ENCODE measurements at places on chromosomes 3 and 15.

DNA sequence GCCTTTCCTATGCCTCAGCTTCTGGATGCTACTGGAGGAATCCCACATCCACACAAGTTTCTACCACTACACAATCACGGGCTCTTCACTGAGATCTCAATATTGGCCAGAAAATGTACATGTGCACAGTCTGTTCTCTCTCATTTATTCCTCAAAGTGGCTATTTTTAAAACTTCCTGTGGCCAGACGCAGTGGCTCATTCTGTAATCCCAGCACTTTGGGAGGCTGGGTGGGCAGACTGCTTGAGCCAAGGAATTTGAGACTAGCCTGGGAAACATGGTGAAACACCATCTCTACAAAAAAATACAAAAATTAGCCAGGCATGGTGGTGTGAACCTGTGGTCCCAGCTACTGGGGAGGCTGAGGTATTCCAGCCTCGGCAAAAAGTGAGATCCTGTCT, 91.4 kb upstream of the PRTG start:
- DNase-seq: no peak

GRCh38 chr15:40960925-40961324, 7.7 kb downstream of the CHAC1 start:
- DNase-seq: no peak

DNA sequence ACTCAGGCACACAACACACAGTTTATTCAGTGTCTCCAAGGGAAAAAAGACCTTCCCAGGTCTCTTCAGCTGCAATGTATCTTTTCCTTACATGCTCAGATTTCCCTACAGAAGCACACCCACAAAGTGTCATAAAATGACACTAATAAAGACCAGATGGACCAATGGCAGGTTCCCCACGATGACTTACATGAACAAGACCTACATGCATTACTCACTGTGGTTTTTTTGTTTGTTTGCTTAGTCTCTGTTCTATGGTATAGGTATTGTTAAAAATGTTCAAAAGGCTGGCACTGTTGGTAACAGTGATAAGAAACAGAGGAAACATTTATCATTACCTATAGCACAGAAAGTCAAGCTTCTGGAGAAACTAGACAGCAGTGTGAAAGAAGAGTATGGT, 318.2 kb upstream of the TMCO5A start:
- DNase-seq: no peak

DNA sequence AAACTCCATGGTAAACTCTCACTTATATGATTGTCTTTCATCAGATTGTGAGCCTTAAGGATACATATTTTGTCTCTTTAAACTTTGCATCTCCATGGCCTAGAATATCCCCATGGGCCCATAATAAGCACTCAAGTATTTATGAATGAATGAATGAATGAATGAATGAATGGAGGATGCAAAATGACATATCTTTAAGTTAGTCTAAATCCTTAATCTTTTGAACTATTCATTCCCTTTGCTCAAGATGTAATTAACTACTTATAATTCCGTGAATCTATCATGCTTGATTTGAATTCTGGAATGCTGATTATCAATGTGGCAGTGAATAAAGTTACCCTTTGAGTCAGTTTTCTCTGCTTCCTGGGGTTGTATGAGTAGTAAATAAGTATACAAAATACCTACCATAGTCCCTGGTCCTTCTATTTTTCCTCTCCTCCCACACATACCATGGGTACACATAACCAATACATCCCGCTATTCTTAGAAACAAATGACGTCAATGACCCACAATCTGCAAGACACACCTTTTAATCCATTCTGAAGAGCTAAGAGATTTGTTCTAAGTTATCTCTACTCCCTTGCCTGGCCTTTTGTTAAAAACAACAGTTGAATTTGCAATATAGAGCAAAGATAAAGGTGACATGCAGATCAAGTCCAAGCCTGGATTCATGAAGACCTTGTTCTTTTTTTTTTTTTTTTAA, 94.5 kb downstream of the FBN1 start:
- no peak for DNase-seq

- peak; percentile 86 for DNase-seq
These were observed 2.2 kb downstream of the CHRNB4 start for GRCh38 chr15:78638658-78639314.

GRCh38 chr15:73838831-73839426, 34.4 kb upstream of the TBC1D21 start:
- no peak for DNase-seq

- DNase-seq: no peak
These were observed 22.9 kb upstream of the MED12L start for GRCh38 chr3:151062611-151063010.

DNA sequence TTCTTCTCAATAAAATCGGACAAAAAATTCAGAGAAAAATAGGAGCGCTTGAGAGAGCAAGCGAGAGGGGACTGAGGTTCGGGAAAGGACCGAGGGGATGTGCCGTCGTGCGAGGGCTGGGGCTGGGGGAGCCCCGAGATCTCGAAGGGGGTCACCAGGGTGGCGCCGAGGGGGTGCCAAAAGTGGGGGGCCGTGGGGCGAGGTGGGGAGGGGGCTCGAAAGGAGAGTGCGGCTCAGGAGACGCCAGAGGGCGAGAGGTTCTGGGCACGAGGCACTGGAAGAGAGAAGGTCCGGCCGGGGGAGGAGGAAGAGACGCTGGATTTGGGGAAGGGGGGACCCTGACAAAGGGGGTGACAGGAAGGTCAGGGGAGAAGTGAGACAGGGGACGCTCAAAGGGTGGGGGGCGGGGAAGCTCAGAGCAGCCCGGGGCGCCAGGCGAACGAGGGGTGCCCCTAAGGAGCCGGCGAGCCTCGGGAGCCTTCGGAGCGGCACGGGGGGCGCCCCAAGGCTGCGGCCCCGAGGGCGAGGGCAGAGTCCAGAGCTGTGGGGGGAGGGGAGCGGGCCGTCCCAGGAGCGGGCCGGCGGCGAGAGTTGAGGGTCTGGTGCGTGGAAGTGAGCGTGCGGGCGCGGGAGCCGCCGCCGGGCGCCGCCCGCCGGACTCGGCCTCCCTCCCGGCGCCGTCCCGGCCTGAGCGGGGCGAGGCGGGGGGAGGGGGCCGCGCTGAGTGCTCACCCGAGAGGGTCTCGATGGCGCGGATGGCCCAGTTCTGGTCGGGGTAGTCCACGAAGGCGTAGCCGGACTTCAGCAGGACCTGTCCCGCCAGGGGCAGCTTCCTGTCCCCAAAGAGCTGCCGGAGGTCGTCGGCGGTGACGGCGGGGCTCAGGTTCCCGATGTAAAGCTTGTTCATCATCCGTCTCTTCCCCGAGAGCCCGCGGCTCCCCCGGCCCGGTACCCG, 514 bp downstream of the IGF2BP2 start:
- no peak for DNase-seq

DNA sequence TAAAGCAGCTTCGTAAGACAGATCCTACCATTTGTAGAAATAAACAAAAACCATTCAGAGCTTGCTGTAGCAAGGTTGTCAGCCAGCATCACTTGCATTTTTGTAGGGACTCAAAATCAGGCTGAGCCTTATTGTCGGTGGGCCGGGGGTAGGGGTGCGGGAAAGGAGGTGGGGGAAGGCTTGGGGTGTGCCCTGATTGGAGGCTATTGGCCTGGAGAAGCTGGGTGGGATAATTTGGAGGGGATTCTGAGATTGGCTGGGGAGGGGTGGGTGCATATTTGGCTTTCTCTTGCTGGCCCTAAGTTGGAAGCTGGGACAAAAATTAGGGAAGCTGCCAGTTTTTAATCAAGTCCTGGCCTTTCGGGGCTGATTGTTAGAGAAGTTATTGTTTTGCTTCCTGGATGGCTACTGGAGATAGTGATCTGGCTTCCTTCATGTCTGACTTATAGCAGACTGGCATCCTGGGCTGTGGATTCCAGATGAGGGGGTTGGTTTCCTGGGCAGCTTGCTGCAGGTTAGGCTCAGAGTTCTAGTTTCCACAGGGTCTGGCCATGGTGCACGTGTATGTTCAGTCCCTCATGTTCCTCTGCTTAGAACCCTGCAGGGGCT, 22.8 kb downstream of the STOML1 start:
- no peak for DNase-seq

- no peak for DNase-seq
These were observed 450.5 kb downstream of the ZPLD1 start for GRCh38 chr3:102885289-102885688.

DNA sequence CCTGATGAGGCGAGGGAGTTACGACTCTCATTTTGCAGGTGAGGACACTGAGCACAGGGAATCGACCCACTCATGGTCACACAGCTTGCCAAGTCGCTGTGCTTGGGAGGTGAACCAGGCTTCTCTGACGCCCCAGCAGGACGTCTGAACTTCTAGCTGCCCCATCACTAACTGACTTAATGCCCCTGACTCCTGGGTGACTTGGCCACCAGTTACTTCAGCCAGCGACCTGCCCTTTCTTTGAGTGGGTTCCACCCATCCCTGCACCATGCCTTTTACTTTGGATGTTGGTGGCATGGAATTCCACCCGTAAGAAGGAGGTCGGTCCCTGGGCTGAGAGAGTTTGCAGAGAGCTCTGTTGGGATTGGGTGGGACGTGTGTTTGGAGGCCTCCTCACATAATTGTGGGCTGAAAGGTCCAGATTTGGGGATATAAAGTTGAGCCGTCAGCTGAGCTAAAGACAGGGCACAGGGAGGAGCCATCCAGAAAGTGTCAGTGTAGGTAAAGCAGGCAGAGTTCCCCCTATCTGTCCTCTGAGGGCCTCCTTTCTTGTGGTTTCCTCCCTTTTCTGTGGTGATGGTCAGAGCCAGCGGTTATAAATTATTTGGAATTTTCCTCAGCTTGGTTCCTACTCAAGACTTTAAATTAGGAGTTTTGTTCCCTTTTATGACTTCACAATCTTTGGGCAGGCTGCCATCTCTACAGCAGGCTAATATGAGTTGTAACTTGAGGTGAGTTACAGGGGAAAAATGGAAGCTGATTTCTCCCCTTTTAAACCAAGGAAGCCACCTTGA, 55.0 kb downstream of the FLNB start:
- no peak for DNase-seq

- DNase-seq: peak; percentile 65
These were observed 2.0 kb downstream of the KLHL6 start for GRCh38 chr3:183553334-183554026.

- no peak for DNase-seq
These were observed 740 bp upstream of the OXSR1 start for GRCh38 chr3:38164643-38164951.

- no peak for DNase-seq
These were observed 6.4 kb downstream of the CFAP20DC start for GRCh38 chr3:59043391-59043790.

GRCh38 chr15:77854980-77855379, 222.3 kb upstream of the LINGO1 start:
- DNase-seq: no peak

Data from Karpas-422 (cell line).